ENCODE measurements at places on chromosomes 7 and 10. TPM values are rescaled to one million over a fixed set of nuclear protein-coding genes. Genes with fewer than 3 reads are reported as not detected.

GRCh38 chr10:113127261-113127900, 177.3 kb downstream of the TCF7L2 start:
- no peak overlapping the region for H3K27ac ChIP-seq
- H3K4me3 ChIP-seq: no peak overlapping the region
- DNase-seq: no peak
- no peaks in the 10 kb centered on the region for H3K36me3 ChIP-seq
- peaks cover 68% of the 10 kb centered on the region for H3K27me3 ChIP-seq

- no peaks in the 10 kb centered on the region for H3K4me1 ChIP-seq
- DNase-seq: no peak
- no peaks in the 10 kb centered on the region for H3K27me3 ChIP-seq
- no peaks in the 10 kb centered on the region for H3K36me3 ChIP-seq
- H3K27ac ChIP-seq: no peak overlapping the region
- H3K4me3 ChIP-seq: no peak overlapping the region
Observed at GRCh38 chr10:129392855-129393254, 74.2 kb upstream of the MGMT start.

PPIF gene
- 144 TPM for total RNA-seq

PRKG1 gene
- not detected for total RNA-seq

DNA sequence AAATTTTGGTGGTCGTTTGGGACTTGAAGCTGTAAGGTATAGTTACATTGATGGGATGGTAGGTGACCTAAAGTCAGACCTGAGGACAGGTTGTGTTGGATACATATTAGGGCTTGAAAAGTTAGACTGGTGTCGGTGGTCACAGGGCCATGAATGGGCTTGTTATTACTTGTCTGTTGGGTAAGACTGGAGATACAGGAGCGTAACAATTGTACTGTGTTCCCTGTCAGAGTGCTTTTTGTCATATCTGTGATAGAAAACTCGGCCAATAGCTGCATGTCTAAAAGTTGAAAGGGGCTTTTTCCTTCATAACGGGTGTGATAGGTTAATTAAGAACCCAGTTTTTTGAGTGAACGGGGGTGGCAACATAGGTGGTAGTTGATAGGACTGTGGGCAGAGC, 13.5 kb upstream of the CHST3 start:
- peaks cover 9% of the 10 kb centered on the region for H3K36me3 ChIP-seq
- H3K4me3 ChIP-seq: no peak overlapping the region
- no peak overlapping the region for H3K27ac ChIP-seq
- H3K27me3 ChIP-seq: no peaks in the 10 kb centered on the region
- no peaks in the 10 kb centered on the region for H3K4me1 ChIP-seq

DLX6 gene
- total RNA-seq: not detected

GRCh38 chr7:37770838-37771237, 77.6 kb upstream of the NME8 start:
- H3K36me3 ChIP-seq: no peaks in the 10 kb centered on the region
- H3K4me3 ChIP-seq: no peak overlapping the region
- no peak for DNase-seq
- H3K27ac ChIP-seq: no peak overlapping the region

- peaks cover 34% of the 10 kb centered on the region for H3K27me3 ChIP-seq
- no peak overlapping the region for H3K27ac ChIP-seq
- no peak for DNase-seq
- H3K4me3 ChIP-seq: no peak overlapping the region
Observed at GRCh38 chr7:87105401-87105800, 45.9 kb upstream of the ELAPOR2 start.

DNA sequence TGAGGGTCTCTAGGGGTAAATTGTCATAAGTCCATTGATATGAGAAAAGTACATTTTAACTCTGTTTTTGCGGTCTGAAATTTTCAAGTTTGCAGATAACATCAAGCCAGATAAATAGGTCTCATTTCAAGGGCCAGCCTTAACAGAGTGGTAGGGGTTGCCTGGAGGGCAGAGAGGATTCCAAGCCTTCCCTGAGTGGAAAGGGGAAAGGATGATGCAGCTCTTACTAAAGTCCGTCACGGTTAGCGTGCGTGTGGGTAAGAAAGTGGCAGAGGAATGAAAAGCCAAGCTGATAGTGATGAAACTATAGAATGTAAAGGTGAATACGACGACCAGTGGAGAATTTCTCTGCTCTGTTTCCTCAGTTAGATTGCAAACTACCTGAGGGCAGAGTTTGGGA, 71.6 kb downstream of the ADRA2A start:
- H3K4me3 ChIP-seq: no peak overlapping the region
- peaks cover 11% of the 10 kb centered on the region for H3K4me1 ChIP-seq
- H3K36me3 ChIP-seq: no peaks in the 10 kb centered on the region
- H3K27me3 ChIP-seq: peaks cover 6% of the 10 kb centered on the region

LRRC72 gene
- total RNA-seq: not detected

- peak overlapping the region; percentile 90 for H3K4me3 ChIP-seq
- H3K27ac ChIP-seq: peak overlapping the region; percentile 88
- peaks cover 17% of the 10 kb centered on the region for H3K36me3 ChIP-seq
- peaks cover 33% of the 10 kb centered on the region for H3K4me1 ChIP-seq
Observed at GRCh38 chr7:133253519-133253875, 619 bp downstream of the EXOC4 start.

- no peak for DNase-seq
- H3K4me3 ChIP-seq: no peak overlapping the region
- no peaks in the 10 kb centered on the region for H3K36me3 ChIP-seq
- no peaks in the 10 kb centered on the region for H3K27me3 ChIP-seq
- no peak overlapping the region for H3K27ac ChIP-seq
- no peaks in the 10 kb centered on the region for H3K4me1 ChIP-seq
Observed at GRCh38 chr10:60434418-60435046, 44.9 kb upstream of the ANK3 start.

DNA sequence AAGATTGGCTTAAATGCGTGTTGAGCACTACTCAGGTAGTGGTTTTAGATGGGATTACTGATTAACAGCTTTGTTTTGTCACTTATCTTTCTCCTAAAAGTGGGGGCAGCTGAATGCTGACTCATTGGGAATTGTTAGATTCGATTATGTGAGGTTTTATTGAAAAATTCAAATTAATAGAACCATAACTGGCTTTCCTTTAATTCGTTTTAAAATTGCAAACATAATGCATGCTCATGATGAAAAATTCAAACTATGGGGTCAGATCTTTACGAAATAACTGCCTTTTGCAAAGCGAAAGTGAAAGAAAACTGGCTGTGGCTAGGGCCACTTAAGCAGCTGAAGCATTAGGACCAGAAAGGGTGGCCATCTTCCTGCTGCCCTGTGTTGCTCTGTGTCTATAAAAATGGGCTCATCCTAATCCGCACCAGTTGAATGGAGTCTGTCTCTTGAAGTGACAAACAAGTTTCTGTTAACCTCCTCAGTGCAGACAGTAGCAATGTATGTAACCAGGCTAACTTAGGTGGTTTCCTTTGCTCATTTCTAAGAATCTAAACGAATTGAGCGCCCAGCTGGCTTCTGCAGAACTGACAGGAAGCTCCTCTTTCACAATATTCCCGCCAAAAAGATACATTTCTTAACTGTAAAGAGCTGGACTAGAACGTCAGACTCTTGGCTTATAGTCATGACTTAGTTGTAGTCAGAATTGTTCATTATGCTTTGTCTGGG, 27.8 kb downstream of the DENND10 start:
- H3K36me3 ChIP-seq: peaks cover 70% of the 10 kb centered on the region
- DNase-seq: peak; percentile 78

- H3K4me3 ChIP-seq: no peak overlapping the region
- no peaks in the 10 kb centered on the region for H3K4me1 ChIP-seq
- no peaks in the 10 kb centered on the region for H3K36me3 ChIP-seq
- no peak overlapping the region for H3K27ac ChIP-seq
- no peak for DNase-seq
- no peaks in the 10 kb centered on the region for H3K27me3 ChIP-seq
Observed at GRCh38 chr10:18377898-18378297, 237.7 kb downstream of the CACNB2 start.

TAS2R38 gene
- total RNA-seq: not detected

GRCh38 chr7:3533040-3533439, 232.0 kb downstream of the SDK1 start:
- H3K27ac ChIP-seq: no peak overlapping the region
- no peak overlapping the region for H3K4me3 ChIP-seq
- H3K36me3 ChIP-seq: no peaks in the 10 kb centered on the region
- H3K27me3 ChIP-seq: peaks cover 9% of the 10 kb centered on the region
- DNase-seq: no peak

DNA sequence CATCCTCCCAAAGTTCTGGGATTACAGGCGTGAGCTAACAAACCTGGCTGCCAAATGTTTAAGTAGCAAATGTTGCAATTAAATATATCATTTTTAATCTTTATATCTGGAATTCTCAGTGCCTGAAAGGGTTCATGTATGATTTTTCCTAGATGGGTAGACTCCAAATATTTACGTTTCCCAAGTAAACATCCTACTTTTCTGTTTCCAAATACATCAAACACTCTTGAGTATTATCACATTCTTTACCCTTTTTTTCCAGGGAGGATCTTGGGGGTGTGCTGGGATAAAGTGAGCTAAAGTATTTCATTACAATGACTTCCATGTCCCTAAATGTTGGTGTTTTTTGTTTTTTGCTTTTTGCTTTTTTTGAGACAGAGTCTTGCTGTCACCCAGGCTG, 32.9 kb upstream of the CYTH3 start:
- no peak overlapping the region for H3K4me3 ChIP-seq
- DNase-seq: no peak
- H3K36me3 ChIP-seq: no peaks in the 10 kb centered on the region

DNA sequence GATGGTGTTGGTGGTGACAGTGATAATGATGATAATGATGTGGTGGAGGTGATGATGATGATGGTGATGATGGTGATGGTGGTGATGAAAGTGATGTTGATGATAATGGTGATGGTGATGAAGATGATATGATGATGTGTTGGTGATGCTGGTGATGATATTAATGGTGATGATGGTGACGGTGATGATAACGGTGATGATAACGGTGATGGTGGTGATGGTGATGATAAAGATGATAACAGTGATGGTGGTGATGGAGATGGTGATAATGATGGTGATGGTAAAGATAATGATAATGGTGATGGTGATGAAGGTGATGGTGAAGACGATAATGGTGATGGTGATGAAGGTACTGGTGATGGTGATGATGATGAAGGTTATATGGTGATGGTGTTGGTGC, 76.6 kb downstream of the UNCX start:
- no peak overlapping the region for H3K4me3 ChIP-seq
- no peaks in the 10 kb centered on the region for H3K36me3 ChIP-seq
- no peak for DNase-seq
- H3K27me3 ChIP-seq: no peaks in the 10 kb centered on the region
- H3K4me1 ChIP-seq: no peaks in the 10 kb centered on the region

- DNase-seq: no peak
- no peaks in the 10 kb centered on the region for H3K27me3 ChIP-seq
- no peak overlapping the region for H3K4me3 ChIP-seq
- peaks cover 11% of the 10 kb centered on the region for H3K4me1 ChIP-seq
- H3K27ac ChIP-seq: no peak overlapping the region
- H3K36me3 ChIP-seq: no peaks in the 10 kb centered on the region
Observed at GRCh38 chr10:31143331-31143935, 111.8 kb upstream of the ZNF438 start.

DNA sequence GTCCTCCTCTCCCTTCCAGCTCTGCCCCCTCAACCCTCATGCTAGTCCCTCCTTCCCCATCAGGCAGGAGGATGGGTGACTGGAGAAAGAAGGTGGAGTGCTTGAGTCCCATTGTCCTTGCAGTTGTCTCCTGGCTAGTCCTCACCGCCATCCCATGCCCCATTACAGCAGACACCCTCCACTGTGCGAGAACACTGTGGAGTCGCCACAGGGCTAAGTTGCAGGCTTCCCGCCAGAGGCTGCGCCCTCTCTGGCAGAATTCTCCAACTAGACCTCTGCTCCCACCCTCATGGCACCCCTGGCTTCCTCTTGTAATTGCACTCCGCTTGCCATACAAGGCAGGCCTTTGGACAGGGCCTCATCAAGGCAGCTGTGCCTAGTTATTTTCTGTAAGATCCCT, 3.1 kb downstream of the GIMAP2 start:
- H3K27ac ChIP-seq: peak overlapping the region; percentile 0
- peaks cover 77% of the 10 kb centered on the region for H3K36me3 ChIP-seq
- peak overlapping the region; percentile 33 for H3K4me3 ChIP-seq
- DNase-seq: no peak

DNA sequence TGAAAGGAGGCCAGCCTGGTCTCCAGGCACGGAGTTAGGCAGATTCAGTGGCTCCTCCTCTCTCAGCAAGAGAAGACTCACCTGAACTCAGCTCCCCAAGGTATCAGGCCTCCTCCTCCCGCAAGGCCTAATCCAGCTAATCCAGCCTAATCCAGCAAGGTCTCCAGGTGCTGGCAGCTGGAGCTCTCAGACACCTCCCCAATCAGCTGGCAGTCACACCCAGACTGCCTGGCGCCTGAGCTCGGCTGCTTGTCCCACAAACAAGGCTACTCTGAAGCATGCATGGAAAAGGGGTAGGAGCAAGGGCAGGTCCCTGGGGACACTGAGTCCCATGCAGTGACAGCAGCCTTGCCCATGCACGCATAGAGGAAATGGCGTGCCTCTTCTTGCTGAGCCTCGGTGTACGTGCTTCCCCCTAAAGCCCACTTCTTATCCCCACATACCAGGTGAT, 3.3 kb upstream of the OPN4 start:
- no peak overlapping the region for H3K27ac ChIP-seq
- H3K4me3 ChIP-seq: no peak overlapping the region

DNA sequence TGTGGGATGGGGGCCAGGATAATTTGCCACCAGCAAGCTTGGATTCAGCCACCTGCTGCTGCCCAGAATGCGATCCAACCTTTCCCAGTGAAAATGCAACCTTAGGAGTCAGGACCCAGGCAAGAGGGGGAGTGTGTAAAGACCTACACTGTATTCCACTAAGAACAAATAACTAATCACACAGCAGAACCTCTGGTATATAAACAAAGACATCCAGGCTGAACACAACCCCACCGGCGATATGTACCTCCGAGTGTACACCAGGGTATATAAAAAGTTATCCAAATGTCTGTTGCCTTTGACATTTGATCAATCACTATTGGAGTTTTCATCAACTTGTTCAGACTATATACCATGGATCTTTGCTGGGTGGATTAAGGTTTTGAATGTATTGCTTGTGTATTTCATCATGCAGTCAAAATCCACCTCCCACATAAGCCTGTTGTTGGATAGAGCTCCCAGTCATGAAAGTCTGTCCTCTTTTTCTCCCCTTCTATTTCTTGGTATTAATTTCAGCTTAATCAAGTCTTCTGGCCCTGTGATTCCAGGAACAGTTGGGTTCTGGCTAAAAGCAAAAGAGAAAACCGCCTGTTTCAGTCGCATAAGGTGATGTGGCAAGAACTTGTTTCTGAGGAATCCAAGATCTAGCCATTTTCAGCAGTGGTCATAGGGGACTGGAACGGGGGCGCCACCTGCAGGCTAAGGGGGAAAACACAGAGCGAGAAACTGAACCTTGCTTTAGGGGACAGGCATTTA, 290.7 kb downstream of the CCDC3 start:
- no peaks in the 10 kb centered on the region for H3K27me3 ChIP-seq
- no peak overlapping the region for H3K4me3 ChIP-seq
- DNase-seq: peak; percentile 86
- peak overlapping the region; percentile 67 for H3K27ac ChIP-seq

DNA sequence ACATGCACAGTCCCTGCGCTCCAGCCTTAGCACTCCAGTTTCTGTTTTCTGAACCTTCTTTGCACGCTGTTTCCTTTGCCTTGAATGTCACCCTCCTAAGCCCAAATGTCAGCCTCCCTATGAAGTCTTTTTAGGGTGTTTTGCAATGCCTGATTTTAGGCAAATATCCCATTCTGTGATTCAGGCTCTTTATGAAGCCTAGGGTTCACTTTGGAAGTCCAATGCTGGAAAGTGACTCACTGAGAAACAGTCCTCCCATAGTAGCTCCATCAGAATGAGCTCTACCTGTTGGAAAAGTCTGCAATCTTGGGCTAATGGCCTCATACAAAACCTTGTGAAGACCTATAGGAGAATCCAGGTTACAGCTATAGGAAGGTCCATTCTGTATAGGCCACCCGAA, 5.3 kb downstream of the LAMB4 start:
- DNase-seq: no peak
- peaks cover 14% of the 10 kb centered on the region for H3K27me3 ChIP-seq
- H3K4me3 ChIP-seq: no peak overlapping the region

Data from activated CD8-positive, alpha-beta memory T cell treated with anti-CD3 and anti-CD28 coated beads, Interleukin-2, amount 10 ng/mL, durations not matched to agents 7 days and 5 days (primary cell).